ENCODE measurements at places on chromosomes 11 and 22.

DNA sequence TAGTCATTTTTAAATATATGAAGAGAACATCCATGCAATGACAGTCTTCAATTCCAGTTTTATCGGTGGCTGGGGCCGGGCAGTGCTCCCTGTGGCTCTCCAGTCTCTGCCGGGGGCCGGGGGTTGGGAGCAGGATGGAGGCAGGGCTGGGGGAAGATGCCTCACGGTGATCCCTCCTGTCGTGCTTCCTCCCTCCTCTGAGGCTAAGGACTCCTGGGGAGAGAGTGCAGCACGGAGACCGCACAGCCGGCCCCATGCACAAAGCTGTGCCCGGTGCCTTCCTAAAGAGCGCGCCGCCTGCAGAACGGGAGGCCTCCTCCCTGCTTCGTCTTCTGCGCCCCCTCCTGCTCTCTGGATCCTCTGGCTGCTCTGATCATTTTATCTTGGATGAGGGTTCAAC lies 20.5 kb downstream of the GAL start:
- DNase-seq = no peak

DNA sequence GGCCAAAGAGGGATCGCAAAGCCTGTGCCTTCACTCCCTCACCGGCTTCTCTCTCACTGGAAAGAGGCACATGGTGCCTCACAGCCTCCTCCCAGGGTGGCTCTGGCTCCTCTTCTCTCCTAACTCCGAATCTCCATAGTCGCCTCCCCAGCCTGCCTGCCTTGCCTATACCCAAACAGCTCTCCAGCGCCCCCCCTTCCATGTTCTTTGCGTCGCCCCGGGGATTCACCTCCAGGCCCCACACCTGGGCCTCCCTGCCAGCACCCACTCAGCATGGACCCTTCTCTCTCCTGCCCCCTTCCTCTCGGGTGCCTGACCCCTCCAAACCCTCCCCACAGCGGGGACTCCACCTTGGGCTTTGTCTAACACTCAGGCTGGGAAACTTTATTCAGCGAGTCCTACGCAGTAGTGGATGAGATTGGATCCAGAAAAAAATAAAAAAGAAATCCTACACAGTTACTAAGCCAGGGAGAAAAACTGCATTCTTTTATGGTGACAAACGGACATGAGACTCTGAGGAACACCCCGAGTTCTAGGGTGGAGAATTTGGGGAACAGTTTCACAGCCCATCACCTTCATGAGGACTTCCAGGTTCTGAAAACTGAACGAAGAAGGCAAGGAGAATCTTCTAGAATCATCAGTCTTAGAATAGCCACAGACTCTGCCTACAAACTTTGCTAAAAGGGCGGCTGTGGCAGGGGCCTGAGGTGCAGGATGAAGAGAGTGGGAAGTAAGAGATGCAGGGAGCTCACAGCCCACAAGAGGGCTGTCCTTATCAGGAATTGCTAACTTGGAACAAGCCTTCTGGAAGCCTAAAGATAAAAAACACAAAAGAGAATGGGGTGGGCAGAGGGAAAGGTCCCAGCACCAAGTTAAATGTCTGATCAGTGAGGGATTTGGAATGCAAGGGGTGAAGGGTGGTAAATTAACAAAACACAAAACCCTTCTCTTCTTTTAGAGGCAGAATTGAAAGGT lies 5.3 kb downstream of the PPM1F start:
- no peak for DNase-seq

GRCh38 chr22:48663297-48663696 lies 1164.4 kb downstream of the BRD1 start:
- no peak for DNase-seq

DNA sequence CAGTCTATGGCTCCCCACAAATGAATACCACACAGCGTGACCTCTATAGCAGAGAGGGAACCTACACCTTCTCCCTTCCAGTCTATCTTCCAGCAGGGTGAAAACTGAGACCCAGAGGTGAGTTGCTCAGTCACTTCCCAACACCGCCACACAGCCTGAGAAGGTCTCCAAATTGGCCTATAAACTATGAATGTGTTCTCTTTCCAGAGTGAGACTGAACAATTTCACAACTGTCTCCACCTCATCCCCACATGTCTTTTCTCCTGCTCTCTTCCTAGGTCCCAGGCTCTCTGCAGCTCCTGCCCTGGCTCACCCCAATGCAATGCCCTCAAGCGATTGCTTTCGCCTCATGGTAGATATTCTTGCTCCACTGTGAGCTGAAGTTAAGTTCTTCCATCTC lies 14.0 kb downstream of the CLMP start:
- no peak for DNase-seq

DNA sequence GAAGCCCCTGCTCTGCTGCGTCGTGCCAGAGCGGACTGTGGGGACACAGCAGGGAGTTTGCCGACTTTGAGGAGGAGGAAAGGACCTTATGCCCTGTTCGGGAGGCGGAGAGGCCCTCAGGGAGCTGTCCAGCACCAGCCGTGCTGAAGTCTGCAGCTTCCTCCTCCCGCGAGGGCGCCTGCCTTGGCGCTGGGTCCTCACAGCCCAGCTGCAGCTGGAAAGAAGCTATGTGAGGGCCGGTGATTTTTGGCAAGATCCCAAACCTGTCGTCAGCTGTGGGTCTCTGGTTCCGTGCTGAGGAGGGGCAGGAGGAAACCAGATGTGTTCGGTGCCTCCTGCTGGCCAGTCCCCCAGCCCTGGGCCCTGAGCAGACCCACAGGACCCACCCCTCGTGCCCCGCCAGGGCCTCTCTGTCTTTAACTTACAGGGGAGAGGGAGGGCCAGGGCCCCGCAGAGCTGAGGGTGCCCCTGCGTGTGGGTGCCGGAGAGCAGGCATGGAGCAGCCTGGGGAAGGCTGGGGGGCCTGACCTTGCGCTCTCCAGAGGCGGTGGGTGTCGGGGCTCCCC lies 12.0 kb downstream of the BRSK2 start:
- peak; percentile 11 for DNase-seq

- no peak for DNase-seq
Observed at GRCh38 chr11:12900496-12900895, 108.6 kb upstream of the RASSF10 start.

DNA sequence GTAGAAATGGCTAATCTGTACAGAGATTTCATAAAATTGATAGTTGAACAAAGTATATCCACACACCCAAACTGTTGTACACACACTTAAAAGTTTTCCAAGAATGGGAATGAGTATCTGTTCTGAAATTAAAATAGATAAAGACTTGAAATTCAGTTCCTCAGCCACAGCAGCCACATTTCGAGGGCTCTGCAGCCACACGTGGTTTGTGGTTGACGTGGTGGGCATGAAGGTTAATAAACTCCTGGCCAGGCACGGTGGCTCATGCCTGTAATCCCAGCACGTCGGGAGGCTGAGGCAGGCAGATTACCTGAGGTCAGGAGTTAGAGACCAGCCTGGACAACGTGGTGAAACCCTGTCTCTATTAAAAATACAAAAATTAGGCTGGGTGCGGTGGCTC lies 24.0 kb downstream of the TPST2 start:
- DNase-seq = no peak

DNA sequence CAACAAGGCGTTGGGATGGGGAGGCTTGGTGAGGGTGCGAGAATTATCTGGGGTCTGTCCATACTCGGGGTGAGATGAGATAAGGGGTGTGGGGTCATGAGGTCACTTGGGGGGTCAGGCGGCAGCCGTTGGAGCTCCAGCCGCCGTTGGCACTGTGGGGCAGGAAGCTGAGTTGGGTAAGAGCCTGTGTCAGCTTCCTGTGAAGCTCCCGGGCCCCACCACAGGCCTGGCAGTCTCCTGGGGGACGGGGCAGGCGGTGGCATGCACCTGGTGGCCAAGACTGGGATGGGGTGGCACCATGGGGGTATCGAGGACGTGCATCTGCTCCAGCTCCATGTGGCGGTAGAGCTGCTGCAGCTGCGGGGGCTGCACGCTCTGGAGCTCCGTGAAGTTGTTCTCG lies 7.1 kb upstream of the MYBPC3 start:
- no peak for DNase-seq

GRCh38 chr11:100602716-100603115 lies 84.4 kb upstream of the ARHGAP42 start:
- no peak for DNase-seq

- DNase-seq = no peak
Observed at GRCh38 chr11:122205036-122205435, 89.0 kb upstream of the BLID start.

- DNase-seq = no peak
Observed at GRCh38 chr11:61111786-61112517, 9.7 kb downstream of the CD5 start.

Measured in NCI-H2029 treated with DMSO at 0.1 percent for 48 hours (cell line).